ENCODE measurements at places on chromosomes 11 and 22.

- DNase-seq: no peak
Observed at GRCh38 chr11:126415128-126415527, 59.6 kb downstream of the ST3GAL4 start.

DNA sequence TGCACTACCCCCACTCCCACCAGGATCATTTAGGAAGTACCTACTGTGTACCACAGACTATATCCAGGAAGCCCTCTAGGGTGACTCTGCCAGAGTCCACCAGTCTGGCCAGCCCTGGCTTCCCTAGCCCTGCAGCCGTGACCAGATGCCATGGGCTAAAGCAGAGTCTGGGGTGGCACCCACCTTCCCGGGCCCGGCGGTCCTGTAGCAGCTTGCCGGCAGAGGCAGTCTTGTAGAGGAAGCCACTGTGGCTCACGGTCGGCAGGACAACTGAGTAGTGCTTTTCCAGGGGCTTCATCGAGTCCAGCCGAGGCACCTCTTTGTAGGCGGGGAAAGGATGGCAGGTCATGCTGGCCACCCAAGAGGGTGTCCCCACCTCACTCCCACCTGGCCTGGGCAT is 27.2 kb upstream of the PDE2A start:
- DNase-seq: no peak

DNA sequence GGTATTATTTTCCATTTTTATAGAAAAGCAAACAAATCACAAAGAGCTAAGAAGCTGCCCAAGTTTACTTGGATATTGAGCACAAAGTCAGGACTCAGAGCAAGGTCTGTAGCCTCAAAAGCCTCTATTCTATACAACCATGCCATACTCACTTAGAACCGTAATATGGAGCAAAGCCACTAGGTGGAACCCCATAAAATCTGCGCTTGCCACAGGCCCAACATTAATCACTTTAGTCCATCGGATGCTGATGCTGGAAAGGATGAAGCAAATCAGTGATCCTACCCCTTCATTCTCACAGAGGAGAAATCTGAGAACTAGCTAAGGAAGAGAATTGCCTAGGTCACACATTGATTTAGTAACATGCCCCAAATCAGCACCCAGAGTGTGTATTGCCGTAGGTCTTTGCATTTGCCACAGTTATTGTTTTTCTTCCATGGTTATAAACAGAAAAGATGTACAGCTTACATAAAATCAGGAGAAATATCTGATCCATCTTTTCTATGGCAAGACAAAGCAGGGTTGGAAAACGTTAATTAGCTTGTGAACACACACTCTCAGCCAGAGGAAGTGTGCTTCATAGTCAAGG is 56.7 kb upstream of the RAB38 start:
- DNase-seq: peak; percentile 8

GRCh38 chr11:83249972-83250593 is 36.1 kb downstream of the CCDC90B start:
- DNase-seq: peak; percentile 21

- no peak for DNase-seq
Observed at GRCh38 chr22:35409783-35410662, 10.1 kb downstream of the MCM5 start.

GRCh38 chr11:74462009-74462408 is 5.3 kb downstream of the KCNE3 start:
- no peak for DNase-seq

DNA sequence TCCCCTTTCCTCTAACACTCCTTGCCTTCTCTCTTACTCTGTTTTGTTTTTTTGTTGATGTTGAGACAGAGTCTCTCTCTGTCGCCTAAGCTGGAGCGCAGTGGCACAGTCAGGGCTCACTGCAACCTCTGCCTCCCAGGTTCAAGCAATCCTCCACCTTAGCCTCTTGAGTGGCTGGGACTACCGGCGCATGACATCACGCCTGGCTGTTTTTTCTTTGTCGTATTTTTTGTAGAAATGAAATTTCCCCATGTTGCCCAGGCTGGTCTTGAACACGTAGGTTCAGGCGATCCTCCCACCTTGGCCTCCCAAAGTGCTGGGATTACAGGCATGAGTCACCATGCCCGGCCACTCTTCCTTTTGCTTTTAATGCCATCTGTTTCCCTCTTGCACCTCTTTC is 72.3 kb downstream of the FBXO7 start:
- DNase-seq: no peak

DNA sequence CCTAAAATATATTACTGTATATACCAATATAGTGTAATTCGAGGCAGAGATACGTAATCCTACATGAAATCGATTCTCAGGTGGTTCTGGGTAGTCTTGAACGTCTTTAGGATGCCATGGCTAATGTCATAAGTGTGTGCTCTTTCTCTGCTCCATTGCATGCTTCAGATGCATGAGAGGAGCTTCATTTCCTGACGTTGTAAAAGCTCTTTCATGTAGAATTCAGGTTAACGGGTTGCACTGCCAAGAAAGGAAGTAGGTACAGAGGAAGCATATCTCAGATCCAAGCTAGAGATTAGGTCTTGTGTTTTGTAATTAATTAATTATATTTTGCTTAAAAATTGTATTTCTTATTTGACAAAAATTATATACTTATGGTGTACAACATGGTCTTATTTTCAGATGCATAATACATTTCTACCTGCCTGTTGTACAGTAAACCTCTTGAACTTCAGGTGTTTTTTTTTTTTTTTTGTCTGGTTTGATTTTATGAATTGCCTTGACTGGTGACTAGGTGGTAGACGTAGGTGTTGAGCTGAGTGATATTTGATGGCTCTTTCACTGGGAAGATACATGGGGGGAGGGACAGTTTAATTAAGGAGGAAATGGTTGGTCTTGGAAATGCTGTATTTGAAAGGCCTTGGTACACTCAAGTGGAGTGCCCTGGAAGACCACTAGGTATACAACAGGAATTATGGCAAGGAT is 9.3 kb downstream of the NUP50 start:
- peak; percentile 64 for DNase-seq

GRCh38 chr11:75325713-75326438 is 25.6 kb downstream of the ARRB1 start:
- no peak for DNase-seq

GRCh38 chr11:68724293-68724692 is 27.0 kb downstream of the TESMIN start:
- DNase-seq: no peak

DNA sequence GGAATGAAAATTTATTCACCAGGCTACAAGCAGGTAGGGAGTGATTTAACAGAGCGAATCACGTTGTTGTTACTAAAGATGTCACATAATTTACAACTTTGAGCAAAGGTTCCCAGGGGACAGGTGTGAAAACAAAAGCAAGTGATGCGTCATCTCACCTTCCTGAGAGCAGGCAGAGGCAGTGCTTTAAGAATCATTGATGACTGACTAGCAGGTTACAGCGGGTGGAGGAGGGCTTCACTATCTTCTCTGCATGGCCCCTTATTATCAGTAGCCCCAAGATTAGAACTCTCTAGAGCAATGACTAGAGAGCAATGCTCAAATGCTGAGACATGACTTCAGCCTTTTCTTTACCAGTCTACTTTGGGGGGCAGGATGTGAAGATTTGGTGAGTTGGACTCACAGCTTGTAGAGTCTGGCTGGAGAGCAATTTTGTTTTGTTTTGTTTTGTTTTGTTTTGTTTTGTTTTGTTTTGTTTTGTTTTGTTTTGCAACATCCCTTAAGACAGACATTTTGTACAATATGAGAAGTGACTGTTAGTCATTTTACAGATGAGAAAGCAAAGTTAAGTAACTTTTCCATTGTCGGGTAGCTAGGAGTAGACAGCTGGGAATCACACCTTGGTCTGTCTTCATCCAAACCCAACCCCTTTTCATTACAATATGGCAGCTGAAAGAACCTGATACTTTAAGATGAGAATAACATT is 84.8 kb downstream of the SLC1A2 start:
- peak; percentile 23 for DNase-seq

GRCh38 chr11:36672815-36673450 is 74.9 kb upstream of the RAG2 start:
- DNase-seq: peak; percentile 26

GRCh38 chr11:131488238-131488637 is 117.8 kb downstream of the NTM start:
- no peak for DNase-seq

DNA sequence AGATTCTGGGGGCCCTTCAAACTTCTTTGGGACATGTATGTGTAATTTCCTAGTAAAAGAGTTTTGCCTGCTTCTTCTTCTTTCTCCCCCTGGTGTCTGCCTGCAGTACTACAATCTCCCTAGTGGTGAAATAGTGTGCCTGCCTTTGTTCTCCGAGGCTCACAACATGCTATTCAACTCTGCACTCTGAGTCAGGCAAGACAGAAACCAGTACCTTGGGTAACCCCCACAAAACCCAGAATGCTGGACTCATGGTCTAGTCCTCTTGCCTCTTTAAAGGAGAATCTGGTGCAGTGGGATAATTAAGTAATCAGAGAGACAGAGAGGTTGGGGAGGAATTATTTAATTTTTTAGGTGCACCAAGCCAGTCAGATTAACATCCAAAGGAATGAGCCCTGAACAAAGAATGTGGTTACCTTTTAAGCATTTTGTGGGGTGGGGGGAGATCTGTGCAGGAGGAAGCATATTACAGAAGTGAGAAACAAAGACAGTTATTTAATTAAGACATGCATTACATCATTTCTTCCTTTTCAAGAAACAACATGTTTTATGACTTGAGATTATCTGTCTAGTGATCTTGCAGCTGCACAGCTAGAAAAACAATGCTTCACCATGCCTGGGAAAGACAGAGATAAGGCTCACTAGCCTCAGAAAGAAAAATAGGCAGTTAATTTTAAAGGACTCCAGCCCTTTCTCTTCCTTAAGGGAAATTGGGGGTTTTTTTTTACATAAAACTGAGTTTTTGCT is 11.0 kb upstream of the MS4A6A start:
- peak; percentile 38 for DNase-seq

DNA sequence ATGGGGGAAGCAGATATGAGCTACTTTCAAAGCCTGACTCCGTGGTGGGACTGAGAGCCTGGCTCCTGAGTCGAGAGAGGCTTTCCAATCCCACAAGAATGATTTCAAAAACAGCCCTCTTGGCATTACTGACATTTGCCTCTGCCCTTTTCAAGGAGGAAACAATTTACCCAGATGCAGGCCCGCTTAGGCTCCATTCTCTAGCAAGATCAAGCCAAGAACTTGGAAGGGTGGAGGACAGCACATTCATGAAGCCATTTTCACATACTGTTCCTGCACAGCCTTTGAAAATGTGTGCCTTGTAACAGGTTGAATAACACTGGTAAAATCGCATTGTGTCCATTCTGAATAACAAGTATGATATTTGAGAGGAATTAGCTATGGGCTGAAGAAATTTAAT is 58.2 kb upstream of the EED start:
- no peak for DNase-seq

DNA sequence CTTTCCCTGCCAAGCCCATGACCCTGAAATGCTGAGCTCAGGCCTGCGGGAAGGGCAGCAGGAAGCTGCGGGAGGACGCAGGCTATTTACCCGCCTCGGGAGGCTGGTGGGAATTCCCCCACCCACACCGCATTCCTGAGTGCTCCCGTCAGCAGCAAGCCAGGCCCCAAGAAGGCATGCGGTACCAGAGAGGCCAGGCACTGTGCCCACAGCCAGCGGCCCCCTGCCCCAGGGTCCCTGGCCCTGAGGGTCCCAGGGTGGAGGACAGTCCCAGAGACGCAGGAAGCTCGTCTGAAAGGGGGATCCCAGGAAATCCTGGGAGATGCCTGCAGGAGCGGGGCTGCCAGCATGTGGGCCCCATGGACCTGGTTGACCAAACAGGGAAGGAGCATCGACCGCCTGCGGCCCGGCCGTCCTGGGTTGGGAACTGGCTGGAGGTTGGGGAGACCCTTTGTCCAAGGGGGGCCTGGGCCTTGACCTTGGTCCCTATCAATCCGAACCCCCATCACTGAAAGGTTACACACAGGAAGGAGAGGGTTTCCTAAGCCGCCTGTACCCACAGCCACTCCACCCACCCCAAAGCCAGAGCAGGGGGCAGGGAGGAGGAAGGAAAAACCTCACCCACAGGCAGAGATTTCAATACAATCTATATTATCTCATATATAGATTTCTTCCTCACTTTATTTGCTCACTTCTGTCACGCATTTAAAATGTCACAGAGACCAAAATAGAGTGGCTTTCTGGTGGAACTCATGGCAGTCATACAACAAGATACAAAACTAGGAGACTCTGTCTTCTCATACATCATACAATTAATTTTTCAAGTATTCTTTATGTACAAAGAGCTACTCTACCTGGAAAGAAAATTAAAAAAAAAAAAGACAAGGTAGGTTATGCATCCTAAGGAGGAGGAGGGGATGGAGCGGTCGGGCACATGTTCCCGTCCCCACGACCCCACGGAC is 17.1 kb downstream of the MAFF start:
- peak; percentile 22 for DNase-seq

- no peak for DNase-seq
Observed at GRCh38 chr22:43633631-43634285, 178.3 kb downstream of the EFCAB6 start.

DNA sequence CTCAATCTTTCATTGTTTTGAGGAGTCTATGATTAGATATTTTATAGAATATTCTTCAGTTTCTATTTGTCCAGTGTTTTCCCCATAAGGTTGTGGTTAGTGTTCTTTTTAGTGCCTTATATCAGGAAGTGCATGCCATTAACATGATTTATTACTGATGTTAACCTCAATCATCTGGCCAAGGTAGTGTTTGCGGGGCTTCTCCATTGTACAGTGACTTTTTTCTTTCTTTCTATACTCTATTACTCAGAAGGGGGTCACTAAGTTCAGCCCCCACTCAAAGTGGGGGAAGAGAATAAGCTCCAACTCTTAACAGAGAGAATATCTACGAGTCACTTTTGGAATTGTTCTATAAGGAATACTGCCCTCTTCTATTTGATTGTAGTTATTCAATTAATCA is 415.8 kb downstream of the DYNC2H1 start:
- no peak for DNase-seq

- peak; percentile 38 for DNase-seq
Observed at GRCh38 chr22:41782316-41782715, 18.2 kb upstream of the CCDC134 start.

DNA sequence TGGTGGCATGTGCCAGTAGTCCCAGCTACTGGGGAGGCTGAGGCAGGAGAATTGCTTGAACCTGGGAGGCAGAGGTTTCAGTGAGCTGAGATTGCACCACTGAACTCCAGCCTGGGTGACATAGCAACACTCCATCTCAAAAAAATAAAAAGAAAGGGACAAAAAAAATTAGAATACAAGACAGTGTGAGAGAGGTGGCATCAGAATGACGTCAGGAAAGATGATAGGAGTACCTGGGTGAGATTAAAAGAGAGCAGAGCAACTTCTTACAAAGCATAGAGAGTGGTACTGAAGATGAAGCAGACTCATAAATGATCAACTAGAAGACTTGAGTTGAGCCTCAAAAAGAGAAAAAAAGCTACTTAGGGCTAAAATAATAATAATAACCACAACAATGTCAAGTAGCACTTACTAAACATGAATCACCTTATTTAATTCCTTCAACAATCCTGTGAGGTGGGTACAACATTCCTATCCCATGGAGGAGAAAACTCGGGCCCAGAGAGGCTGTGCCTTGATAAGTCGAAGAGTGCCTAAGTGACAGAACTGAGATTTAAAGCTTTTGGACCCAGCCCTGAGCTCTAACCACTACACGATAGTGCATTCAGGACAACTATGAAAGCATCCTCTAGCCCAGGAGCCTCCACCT is 5.2 kb upstream of the SLN start:
- no peak for DNase-seq

All from CD4-positive, alpha-beta T cell treated with Interleukin-6 at 100 ng/mL for 8 hours (primary cell).